AG09319 (cell line): ENCODE measurements at places on chromosomes 5 and 9.

- no peak for DNase-seq
Measured at GRCh38 chr5:33530183-33531036, 89.6 kb downstream of the TARS1 start.

GRCh38 chr5:105821800-105822199, 1848.9 kb downstream of the EFNA5 start:
- no peak for DNase-seq

GRCh38 chr5:161278739-161279660, 267.5 kb downstream of the GABRB2 start:
- no peak for DNase-seq

DNA sequence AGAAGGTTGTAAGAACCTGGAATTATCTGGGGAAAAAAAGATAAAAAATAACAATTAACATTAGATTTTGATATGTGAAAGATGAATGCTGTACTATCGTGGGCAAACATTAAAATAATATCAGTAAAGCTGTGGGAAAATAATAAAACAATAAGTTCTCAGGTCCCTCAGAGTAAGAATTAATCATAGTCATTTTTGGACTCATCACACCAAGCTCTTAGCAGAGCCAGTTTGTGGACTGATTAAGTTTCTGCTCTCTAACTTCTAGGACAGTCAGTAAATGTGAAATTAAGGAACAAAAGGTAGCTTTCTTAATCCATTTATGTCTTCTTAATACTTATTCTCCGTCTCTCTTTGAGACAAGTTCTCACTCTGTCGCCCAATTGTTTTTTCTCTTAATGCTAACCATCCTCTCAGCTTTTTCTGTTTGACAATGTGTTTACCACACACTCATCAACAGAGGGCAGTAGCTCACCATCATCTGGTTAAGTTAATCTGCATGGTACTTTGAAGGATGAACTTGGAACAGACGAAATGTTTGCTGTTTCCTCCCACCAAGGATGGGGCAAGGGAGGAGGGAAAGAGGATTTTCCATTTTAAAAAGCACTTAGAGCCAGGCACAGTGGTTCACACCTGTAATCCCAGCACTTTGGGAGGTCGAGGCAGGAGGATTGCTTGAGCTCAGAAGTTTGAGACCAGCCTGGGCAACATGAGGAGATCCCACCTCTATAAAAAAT, 5.3 kb upstream of the ACO1 start:
- DNase-seq = peak; percentile 60
